ENCODE measurements at places on chromosomes 1 and 21.
A peak's percentile ranks its signal among the peaks of the same experiment; 100 is the strongest.

DNA sequence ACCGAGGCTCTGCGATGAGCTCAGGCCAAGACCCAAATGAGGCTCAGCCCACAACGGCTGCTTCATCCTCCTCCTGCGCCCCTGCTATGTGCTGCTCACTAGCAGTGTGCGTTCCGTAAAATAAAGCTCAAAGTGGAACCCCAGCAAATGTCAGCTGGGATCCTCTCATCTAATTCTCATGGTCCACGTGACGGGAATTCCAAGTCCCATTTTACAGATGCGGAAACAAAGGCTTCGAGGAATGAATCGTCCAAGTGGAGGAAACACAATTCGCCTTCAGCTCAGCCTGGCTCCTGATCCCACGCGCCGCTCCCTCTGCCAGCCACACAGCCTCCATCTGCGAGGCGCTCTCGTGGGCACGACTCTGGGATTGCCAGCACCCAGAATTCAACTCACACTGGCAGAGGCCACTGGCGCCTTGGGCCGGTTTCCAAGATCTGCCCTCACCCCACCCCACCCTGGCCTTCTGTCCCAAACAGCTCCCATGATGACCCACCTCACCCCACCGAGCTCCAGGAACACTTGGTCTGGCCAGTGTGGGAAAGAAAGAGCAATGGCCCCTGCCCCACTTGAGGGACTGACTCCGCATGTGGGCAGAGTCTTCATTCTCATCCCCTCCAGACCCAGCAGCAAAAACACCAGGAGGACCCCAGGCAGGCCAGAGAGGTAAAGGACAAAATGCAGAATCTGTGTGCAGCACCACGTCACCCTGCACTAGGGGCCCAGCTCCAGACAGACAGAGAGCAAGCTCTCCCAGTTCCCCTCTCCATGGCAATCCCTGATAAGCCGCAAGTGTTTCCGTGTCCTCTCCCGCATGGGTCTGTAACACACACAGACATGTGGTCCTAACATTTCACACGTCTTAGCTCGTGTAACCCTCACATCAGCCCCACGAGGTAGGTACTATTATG, 10.5 kb downstream of the CASZ1 start:
- DNase-seq: no peak

- no peak for DNase-seq
Measured at GRCh38 chr21:24200052-24200451, 1407.2 kb downstream of the MRPL39 start.

GRCh38 chr1:162169031-162169790, 99.7 kb downstream of the NOS1AP start:
- DNase-seq: no peak

DNA sequence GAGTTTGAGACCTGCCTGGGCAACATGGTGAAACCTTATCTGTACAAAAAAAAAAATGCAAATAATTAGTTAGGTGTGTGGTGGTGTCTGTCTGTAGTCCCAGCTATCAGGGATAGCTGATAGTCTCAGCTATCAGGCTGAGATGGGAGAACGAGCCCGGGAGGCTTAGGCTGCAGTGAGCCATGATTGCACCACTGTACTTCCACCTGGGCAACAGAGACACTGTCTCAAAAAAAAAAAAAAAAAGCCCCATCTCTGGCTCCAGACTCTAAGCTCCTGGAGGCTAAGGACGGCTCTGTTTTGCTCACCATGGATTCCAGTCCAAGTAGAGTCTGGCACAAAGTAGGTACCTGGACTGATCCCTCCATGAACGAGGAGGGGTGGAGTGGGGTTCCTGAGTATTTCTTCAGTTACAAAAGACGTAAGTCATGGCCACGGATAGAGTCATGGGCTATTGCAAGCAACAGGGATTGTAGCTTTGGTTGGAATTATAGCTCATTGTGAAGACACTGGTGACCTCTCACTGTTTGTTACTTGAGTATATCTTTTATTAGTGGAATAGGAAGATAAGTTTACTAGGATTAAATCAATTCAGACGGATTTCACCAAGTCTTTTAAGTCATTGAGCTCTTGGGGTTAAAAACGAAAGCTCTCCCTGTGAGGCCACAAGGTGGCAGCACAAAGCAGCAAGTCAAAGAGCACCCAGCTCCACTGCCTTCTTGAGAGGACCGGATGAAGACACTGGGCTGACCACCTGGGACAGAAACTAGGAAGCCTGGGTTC, 35.6 kb upstream of the TMEM61 start:
- DNase-seq: peak; percentile 90

GRCh38 chr1:62834400-62834961, 50.5 kb downstream of the ATG4C start:
- no peak for DNase-seq

GRCh38 chr21:43813656-43813980, 24.2 kb downstream of the RRP1 start:
- DNase-seq: no peak

DNA sequence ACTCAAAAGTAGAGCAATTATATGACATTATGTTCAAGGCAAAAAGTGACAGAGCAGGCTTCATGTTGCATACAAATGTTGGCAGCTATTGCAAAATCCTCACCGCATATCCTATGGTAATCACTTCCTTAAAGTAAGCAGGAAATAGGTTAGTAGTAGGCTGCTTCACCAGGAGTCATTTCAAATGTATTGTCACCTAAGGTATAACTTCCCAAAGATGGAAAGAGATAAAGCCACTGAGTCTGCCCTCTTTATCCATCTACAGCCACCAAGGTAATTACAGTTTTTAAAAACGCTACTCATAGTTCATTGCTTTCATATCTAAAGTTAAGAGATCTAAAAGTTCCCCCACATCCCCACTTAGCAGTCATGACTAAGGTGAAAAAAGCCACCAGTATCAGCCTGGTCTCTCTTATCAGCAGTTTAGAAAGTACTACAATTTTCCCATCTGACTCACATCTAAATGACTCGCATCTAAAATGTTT, 31.6 kb upstream of the UBE2U start:
- peak; percentile 81 for DNase-seq

DNA sequence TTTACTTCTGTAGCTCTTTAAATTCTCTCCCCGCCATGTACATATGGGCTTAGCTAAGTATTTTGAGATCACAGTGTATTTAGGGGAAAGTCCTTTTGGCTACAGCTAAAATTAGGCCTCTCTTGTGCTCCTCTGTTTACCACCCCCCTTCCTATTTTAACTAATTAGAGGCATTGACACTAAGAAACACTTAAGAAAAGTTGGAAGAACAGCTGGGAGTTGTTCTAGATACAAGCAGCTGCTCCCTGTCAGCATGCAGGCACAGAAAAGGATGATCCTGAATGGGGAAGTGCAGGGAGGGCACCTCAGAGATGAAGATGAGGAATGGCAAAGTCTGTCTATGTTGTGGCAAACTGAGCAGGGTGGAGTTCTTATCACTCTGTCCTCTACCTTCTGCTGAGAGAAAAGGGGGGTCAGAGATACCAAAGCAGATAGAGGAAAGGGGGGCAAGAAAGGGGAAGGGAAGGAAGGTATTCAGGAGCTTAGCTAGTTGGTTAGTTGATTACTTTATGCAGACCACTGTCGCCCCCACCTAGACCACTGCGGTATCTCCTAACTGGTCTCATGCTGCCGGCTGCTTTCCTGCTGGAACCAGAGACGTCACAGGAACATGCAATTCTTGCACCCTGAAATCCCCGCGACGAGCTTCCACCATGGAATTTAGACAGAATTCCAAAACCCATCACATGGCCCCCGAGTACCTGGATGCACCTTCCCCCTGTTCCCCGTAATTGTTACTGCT, 82.4 kb upstream of the HOOK1 start:
- DNase-seq: peak; percentile 12

All from hematopoietic multipotent progenitor cell treated with erythropoietin and hydrocortisone succinate and interleukin-3 and kit ligand, for 4 days (in vitro differentiated cells).